ENCODE measurements at places on chromosomes 3 and 15.

- DNase-seq = no peak
Observed at GRCh38 chr3:177893331-177893730, 642.9 kb upstream of the KCNMB2 start.

GRCh38 chr3:160665784-160666526 is 11.0 kb upstream of the ARL14 start:
- no peak for DNase-seq

- DNase-seq = no peak
Observed at GRCh38 chr3:126527006-126527405, 3.1 kb downstream of the CHST13 start.

DNA sequence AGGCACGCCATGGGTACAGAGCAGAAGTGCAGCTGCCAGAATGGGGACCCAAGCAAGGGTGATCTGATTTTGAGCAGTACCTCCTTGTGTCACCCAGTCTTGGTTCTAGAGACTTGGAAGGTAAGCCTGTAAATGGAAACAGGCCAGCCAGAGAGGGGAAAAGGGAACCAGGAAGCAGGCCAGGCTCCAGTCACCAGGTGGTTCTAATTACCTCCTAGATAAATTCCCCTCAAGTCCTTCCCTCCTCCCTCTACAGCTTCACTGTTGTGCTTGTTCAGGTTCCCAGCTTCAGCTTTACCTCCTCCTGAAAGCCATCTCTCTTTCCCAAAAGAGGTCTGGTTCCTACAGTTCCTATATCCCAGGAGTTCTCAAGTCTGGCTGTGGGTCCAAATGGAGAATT is 58.8 kb upstream of the SLC7A14 start:
- no peak for DNase-seq

DNA sequence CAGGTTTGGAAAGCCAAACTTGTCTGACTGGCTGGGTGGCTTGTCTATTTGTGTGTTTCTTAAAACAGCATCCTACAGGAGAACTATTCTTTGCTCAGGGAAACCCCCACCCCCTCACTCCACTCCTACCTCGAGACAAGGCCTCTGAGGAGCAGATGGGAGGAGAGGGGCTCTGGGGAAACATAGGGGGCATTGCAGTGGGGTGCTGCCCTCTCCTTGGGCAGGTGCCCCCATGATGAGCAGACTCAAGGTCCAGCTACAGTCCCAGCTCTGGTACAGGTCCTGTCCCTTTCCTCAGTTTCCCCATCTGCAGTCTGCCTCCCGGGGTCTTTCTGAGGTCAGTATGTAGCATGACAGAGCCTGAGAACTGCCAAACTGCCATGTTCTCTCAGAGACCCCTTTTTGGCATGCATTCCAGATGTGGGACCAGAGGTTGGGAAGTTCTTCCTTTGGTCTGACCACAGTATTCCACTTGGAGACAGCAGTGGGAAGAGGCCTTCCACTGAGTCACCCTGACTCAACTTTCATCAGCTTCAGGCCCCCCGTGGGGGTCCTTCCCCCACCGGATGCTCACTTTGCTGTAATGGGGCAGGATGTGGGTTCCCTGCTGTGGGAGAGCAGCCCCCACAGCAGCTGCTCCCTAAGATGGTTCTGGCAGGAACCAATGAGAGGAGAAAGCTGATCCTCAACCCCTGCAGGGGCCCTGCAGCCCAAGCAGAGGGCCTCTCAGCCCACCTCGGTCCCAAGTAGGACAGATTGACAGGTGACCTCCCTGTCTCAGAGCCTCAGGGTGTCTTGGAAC is 32.3 kb upstream of the CYP11A1 start:
- DNase-seq = no peak

DNA sequence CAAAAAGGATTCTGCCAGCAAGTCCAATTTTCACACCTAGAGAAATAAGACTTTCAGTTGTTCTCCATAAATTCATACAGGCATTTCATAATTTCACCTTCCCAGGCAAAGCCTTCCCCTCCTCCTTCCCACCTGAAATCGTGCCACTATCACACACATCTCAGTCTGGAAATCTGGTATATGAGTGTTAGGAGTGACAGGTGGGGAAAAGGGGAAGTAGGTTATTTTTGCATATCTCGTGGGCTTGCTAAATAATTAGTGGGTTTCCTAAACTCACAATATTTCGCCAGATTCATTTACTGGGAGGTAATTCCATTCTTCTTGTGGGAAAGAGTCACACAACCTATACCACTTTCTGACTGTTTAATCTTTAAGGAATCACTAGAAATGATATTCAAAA is 7.4 kb downstream of the ALDH1A2 start:
- DNase-seq = no peak

GRCh38 chr3:74351213-74351612 is 263.2 kb downstream of the CNTN3 start:
- no peak for DNase-seq

All from NCI-H1694 (cell line).